Natural killer cell (primary cell): ENCODE measurements at places on chromosomes 11 and 22. TPM values are rescaled to one million over a fixed set of nuclear protein-coding genes. Genes with fewer than 3 reads are reported as not detected.

SLC22A9 gene
- not detected for total RNA-seq

OR51I2 gene
- total RNA-seq, result not detected

TMEM45B gene
- not detected for total RNA-seq

RASGRP2 gene
- total RNA-seq, result 371 TPM

LARGE2 gene
- 0.40 TPM for total RNA-seq

- no peak overlapping the region for H3K27ac ChIP-seq
- H3K4me1 ChIP-seq, result no peaks in the 10 kb centered on the region
- H3K36me3 ChIP-seq, result no peaks in the 10 kb centered on the region
These were observed 49.6 kb upstream of the ALKBH3 start for GRCh38 chr11:43830928-43831440.

DNA sequence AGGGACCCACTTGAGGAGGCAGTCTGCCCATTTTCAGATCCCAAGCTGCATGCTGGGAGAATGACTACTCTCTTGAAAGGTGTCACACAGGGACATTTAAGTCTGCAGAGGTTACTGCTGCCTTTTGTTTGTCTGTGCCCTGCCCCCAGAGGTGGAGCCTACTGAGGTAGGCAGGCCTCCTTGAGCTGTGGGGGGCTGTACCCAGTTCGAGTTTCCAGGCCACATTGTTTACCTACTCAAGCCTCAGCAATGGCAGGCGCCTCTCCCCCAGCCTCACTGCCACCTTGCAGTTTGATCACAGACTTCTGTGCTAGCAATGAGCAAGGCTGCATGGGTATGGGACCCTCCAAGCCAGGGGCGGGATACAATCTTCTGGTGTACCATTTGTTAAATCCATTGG lies 126.0 kb downstream of the OR4A5 start:
- no peak overlapping the region for H3K4me3 ChIP-seq
- H3K27me3 ChIP-seq, result no peaks in the 10 kb centered on the region
- DNase-seq, result no peak
- no peaks in the 10 kb centered on the region for H3K4me1 ChIP-seq
- H3K36me3 ChIP-seq, result no peaks in the 10 kb centered on the region

DNA sequence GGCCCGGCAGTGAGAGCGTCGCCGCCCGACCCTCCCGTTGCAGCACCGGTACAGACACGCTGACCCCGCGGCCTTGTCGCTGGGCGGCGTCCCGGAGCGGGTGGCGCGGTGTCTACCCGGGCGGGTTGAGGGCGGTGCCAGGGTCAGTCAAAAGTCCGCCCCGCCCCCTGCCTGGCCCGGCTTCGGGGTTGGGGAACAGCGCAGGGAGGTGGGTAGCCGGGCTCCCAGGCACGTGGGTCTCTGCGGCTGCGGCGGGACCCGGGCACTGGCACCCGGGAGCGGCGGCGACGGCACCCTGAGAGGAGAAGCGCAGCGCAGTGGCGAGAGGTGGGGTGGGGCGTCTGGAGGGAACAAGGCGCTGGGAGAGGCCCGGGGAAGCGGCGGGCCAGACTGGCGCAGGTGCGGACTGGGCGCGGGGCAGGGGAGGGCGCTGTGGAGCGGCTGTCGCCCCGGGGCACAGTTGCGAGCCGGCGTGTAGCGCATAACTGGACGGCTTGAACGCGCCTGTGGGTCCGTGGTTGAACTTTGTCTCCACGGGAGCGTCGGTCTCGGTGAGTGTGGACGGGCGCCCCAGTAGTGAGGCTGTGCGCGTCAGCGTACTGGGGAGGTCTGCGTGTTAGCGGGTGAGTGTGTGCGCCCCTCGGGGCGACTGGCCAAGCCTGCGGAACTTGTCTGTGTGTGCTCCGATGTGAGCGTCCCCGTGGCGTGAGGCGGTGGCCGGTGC lies at the start of gene P2RY2:
TSS of gene P2RY2 (plus strand) at position 176 of the 724 bp plus-strand sequence. CDS start 15,879 bp downstream, outside the sequence.
- H3K4me1 ChIP-seq, result peaks cover 26% of the 10 kb centered on the region
- no peak within 1 kb of the TSS for H3K27ac ChIP-seq
- no peaks in the 10 kb centered on the region for H3K36me3 ChIP-seq

DNA sequence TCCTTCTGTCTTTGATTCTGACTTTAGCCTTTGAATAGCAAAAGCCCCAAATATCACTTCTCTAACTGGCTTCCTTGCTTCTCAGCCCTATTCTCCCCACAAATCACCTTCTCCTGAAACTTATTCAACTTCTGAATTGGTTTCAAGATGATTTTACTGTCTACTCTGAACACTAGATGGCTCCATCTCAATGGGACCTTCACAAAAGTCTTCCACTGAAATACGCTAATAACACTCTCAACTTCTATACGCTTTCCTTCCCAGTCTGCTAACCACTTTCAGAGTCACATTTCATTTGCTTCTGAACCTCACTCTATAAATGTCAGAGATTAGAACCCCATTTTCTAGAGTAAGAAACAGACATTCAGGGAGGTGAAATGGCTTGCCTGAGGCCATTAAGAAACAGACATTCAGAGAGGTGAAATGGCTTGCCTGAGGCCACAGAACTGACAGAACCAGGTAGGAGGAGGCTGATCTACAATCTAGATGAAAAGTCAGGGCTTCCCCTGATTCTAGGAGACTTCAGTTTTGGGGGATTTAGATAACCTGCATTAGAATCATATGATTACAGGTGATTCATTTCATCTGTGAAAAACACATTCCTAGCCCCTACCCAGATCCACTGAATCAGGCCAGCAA lies 20.6 kb downstream of the MORC2 start:
- DNase-seq, result no peak
- H3K4me3 ChIP-seq, result no peak overlapping the region

- H3K36me3 ChIP-seq, result no peaks in the 10 kb centered on the region
- H3K27me3 ChIP-seq, result no peaks in the 10 kb centered on the region
- no peak overlapping the region for H3K27ac ChIP-seq
- no peaks in the 10 kb centered on the region for H3K4me1 ChIP-seq
- DNase-seq, result no peak
These were observed 12.9 kb upstream of the POU2AF3 start for GRCh38 chr11:111285189-111286091.

GRCh38 chr11:90355200-90355599 lies 132.4 kb upstream of the CHORDC1 start:
- DNase-seq, result no peak
- H3K36me3 ChIP-seq, result no peaks in the 10 kb centered on the region
- no peak overlapping the region for H3K4me3 ChIP-seq
- H3K4me1 ChIP-seq, result no peaks in the 10 kb centered on the region
- no peaks in the 10 kb centered on the region for H3K27me3 ChIP-seq
- no peak overlapping the region for H3K27ac ChIP-seq

DNA sequence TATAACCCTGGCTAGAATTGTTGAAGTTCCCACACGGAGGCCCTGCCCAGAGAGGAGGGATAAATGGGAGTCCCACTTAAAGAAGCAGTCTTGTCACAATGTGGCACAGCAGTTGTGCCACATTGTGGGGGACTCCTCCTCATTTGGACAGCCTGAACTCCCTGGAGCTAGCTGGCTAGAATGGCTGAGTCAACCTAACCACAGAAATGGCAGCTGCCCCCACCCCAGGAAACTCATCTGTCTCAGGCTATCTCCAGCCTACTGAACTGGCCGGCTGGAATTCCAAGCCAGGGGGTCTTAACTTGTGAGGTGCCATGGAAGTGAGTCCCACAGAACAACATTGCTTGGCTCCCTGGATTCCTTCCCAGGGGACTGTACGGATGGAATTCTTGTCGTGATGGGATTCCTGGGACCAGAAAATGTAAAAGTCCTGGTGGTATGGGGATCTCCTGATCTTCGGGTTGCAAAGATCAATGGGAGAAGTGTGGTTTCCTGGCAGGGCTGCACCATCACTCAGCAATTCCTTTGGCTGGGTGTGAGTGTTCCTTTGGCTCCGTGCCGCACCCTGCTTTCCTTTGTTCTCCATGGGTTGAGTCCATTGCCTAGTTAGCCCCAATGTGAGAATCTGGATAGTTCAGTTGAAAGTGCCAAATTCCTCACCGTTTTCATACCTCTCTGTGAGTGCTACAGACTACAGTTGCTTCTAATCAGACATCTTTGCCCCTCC lies 791.2 kb upstream of the FAT3 start:
- no peaks in the 10 kb centered on the region for H3K27me3 ChIP-seq
- no peaks in the 10 kb centered on the region for H3K4me1 ChIP-seq
- H3K4me3 ChIP-seq, result no peak overlapping the region
- H3K36me3 ChIP-seq, result no peaks in the 10 kb centered on the region
- H3K27ac ChIP-seq, result no peak overlapping the region
- DNase-seq, result no peak

GRCh38 chr11:40162901-40163883 lies 1296.3 kb downstream of the LRRC4C start:
- no peaks in the 10 kb centered on the region for H3K36me3 ChIP-seq
- H3K27ac ChIP-seq, result no peak overlapping the region
- no peak overlapping the region for H3K4me3 ChIP-seq
- DNase-seq, result no peak
- H3K4me1 ChIP-seq, result no peaks in the 10 kb centered on the region
- H3K27me3 ChIP-seq, result no peaks in the 10 kb centered on the region

DNA sequence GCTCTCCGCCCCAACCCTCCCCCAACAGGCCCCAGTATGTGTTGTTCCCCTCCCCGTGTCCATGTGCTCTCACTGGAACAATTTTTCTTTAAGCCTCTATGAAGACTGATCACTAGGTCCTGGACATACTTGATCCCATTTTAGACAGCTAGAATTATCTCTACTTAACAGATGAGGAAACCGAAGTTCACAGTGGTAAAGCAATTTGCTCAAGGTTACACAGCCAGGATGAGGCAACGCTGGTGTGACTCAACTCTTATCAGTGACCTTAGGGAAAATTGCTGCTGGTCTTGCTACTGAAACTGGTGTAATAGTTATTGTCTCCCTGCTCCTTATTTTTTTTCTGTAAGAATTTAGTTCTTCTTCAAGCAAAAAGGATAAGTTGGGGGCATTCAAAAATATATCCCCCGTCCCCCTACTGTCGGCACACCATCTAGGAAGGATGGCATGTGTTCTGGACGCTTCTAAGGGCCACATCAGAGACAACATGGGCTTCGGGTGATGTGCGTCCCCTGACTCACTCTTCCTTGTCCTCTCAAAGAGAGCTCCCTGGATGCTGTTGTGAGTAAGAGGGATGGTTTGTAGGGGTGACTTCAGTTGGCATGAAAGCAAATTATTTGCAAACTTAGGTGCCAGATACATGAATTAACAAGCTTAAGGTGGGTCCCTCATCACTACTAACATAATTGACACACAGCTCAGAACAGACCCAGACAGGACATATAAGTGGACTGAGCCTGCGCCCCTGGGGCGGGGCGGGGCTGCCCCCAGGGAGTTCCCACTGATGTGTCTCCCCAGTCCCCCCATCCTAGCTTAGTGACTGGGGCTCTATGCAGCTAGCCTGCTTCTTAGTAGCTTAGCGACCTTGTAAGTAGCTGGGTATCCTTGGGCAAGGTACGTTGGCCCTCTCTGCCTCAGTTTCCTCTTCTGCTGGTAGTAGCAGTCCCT lies 23.6 kb upstream of the ALX4 start:
- H3K4me3 ChIP-seq, result no peak overlapping the region
- H3K4me1 ChIP-seq, result no peaks in the 10 kb centered on the region
- DNase-seq, result no peak
- no peak overlapping the region for H3K27ac ChIP-seq
- no peaks in the 10 kb centered on the region for H3K36me3 ChIP-seq

DNA sequence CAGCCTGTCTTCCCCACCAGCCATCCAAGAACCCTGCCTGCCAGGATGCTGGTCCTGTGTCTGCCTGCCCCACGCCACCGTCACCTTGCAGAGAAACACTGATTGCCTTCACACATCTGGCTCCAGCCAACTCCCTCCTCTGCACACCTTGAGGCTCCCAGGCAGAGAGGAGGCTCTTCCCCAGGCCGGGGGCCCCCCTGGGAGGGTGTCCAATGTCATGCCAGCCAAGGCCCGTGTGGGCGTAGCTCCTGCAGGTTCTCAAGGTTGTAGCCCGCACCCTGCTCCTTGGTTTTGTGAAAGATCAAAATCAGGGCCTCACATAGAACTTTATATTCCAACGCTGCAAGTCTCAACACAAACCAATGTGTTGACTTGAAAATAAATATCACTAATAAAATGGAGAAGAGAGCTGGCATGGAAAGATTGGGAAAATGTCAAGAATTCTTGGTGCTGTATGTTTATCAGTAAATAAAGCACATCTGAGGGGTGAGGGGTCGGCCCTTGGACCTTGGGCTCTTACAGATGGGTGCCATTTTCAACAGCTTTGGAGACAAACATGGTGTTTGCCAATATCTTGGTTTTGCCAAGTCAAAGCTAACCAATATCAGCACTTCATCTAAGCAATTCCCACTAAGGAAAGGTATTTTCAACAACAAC lies 6.7 kb upstream of the PPARA start:
- no peaks in the 10 kb centered on the region for H3K4me1 ChIP-seq
- H3K27ac ChIP-seq, result no peak overlapping the region
- no peak for DNase-seq
- no peaks in the 10 kb centered on the region for H3K27me3 ChIP-seq

- H3K27ac ChIP-seq, result no peak overlapping the region
- no peak for DNase-seq
- H3K27me3 ChIP-seq, result no peaks in the 10 kb centered on the region
- H3K4me1 ChIP-seq, result peaks cover 53% of the 10 kb centered on the region
- H3K4me3 ChIP-seq, result no peak overlapping the region
These were observed 11.1 kb downstream of the SIPA1 start for GRCh38 chr11:65648997-65649493.

DNA sequence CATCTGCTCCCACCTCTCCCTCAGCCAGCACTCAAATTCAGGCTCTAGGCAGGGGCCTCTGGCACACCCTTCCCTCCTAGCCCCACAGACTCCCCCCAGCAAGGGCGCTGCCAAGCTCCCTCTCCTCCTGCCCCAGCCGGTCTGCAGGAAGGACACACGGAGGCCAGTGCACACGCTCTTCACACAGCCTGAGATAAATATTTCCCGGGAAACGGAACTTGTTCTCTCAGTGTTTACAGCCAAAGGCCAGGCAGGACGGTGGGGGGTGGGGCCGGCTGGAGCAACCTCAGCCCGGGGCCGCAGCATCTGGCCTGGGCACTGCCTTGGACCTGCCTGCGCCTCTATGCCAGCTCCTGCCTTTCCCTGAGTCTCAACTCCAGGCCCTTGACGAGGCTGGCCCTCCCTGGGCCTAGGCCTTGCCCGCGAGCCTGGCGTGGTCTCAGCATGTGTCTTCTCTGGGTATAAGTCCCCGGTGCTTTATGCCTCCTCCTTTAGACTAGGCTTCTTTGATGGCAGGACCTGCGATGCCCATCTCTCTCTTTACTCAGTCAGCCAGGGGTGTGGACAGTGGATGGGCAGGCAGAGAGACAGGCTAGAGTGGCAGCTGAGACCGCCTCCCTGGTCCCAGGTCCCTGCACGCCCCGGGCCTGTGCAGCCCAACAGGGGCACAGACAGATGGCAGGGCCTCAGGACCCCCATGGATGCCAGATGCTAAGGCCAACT lies 48.4 kb downstream of the PDE2A start:
- DNase-seq, result no peak

DNA sequence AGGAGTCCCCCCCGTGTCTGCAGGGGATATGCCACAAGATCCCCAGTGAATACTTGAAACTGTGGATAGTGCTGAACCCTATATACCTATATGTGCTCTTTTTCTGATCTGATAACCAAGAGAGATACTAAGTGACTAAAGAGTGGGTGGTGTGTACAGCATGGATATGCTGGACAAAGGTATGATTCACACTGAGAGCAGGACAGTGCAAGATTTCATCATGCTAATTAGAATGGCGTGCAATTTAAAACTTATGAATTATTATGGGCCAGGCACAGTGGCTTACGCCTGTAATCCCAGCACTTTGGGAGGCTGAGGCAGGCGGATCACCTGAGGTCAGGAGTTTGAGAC lies 90.2 kb upstream of the ALKBH3 start:
- no peaks in the 10 kb centered on the region for H3K27me3 ChIP-seq
- H3K4me1 ChIP-seq, result peaks cover 3% of the 10 kb centered on the region
- DNase-seq, result no peak
- no peaks in the 10 kb centered on the region for H3K36me3 ChIP-seq

- no peak overlapping the region for H3K4me3 ChIP-seq
- H3K36me3 ChIP-seq, result no peaks in the 10 kb centered on the region
- no peaks in the 10 kb centered on the region for H3K27me3 ChIP-seq
- no peak for DNase-seq
- H3K27ac ChIP-seq, result no peak overlapping the region
These were observed 10.1 kb upstream of the FADS3 start for GRCh38 chr11:61901397-61901796.
